ENCODE measurements at places on chromosomes 2 and 18. TPM values are rescaled to one million over a fixed set of nuclear protein-coding genes. Genes with fewer than 3 reads are reported as not detected.

The FAM237A gene
- polyA plus RNA-seq, result not detected

DNA sequence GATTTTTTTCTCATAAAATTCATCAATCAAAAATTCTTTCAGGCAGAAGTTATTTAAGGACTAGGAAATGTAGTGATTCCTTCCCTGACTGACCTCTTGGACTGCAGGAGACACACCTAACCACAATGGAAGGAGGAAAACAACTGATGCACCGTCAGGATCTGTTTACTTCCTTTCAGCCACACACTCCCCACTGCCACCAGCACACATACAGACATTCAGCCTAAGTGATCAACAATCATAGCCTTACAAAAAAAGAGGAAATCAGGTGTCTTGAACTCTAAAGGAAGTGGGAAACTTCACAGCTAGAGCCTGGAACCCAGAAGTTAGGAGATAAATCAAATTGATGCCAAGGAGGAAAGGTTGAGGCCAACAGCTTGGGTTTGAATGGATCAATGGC is 213.5 kb upstream of the ACVR2A start:
- no peak for DNase-seq

The FBXO41 gene
- polyA plus RNA-seq, result 1.1 TPM

GRCh38 chr2:232333361-232334135 is 45.0 kb upstream of the ALPP start:
- no peak for DNase-seq

DNA sequence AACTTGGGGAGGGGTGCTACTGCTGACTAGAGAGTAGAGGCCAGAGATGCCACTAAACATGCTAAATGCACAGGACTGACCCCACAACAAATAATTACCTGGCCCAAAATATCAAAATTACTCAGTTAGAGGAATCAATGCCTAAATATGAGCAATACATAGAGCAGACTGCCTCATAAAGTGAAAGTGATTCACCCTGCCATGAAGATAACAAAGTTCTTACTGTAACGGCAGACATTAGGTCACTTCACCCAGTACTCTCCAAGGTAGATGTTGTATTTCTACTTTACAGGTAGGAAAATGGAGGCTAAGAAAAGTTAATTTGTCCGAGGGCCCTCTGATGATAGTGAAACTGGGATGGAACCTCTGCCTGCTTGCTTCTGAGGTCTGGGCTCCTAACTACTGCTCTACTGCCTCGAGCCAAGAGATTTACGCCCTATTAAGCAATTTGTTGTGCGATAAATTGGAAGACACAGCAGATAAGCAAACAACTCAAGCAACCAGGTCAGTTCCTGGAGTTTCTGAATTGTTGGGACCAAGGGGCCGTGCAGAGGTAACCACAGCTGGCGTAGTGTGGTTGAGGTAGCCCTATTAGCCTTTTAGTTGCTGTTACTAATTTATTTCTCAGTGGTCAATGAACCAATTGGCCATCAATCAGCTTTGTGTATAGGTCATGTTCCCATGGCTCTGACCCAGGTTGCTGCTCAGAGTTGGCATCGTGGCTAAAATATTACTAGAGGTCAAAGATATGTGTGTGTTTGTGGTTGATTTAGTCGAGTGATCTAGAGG is 4.8 kb downstream of the DHRS9 start:
- no peak for DNase-seq

The LRP2 gene
- not detected for polyA plus RNA-seq
